ENCODE measurements at places on chromosomes 16 and 17. TPM values are rescaled to one million over a fixed set of nuclear protein-coding genes. Genes with fewer than 3 reads are reported as not detected.
A peak's percentile ranks its signal among the peaks of the same experiment; 100 is the strongest.

DNA sequence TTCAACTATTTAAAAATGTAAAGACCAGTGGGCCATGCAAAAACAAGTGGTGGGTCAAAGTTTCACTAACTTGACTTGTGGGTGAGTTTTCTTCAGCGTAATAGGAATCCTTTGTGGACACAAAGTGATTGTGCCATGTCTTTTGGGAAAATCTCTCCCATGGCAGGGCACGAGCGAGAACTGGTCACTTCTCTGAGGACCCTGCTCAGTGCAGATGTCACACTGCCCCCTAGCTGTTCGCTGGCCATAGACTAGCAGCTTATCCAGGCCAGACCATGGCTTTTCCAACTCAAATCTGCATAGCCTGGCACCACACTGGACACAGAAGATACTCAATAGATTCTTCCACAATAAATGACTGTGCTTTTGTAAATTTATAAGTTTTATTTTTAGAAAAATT is 306.0 kb upstream of the CCL2 start:
- DNase-seq = no peak

GAST gene
- total RNA-seq = not detected

DNA sequence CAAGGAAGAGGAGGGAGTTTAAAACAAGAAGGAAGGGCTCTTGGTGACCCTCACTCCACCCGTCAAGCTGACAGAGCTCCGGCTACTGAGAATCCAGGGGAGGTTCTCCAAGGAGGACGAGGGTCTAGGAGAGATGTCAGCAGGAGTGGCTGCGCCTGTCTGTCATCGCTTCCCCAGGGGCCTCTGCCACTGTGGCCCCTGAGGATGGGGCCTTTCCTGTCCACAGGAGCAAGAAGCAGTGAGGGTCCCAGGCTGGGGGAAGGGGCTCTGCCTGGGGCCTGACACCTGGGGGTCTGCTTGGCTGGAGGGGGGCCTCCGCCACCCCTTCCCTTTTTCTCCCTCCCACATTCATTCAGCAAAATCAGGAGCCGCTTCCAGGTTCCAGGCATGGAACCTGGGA is 66.5 kb upstream of the TNRC6C start:
- DNase-seq = no peak

- peak; percentile 40 for DNase-seq
Observed at GRCh38 chr17:38705803-38706504, 881 bp downstream of the MLLT6 start.

CBX1 gene
- total RNA-seq = 84.4 TPM

DNA sequence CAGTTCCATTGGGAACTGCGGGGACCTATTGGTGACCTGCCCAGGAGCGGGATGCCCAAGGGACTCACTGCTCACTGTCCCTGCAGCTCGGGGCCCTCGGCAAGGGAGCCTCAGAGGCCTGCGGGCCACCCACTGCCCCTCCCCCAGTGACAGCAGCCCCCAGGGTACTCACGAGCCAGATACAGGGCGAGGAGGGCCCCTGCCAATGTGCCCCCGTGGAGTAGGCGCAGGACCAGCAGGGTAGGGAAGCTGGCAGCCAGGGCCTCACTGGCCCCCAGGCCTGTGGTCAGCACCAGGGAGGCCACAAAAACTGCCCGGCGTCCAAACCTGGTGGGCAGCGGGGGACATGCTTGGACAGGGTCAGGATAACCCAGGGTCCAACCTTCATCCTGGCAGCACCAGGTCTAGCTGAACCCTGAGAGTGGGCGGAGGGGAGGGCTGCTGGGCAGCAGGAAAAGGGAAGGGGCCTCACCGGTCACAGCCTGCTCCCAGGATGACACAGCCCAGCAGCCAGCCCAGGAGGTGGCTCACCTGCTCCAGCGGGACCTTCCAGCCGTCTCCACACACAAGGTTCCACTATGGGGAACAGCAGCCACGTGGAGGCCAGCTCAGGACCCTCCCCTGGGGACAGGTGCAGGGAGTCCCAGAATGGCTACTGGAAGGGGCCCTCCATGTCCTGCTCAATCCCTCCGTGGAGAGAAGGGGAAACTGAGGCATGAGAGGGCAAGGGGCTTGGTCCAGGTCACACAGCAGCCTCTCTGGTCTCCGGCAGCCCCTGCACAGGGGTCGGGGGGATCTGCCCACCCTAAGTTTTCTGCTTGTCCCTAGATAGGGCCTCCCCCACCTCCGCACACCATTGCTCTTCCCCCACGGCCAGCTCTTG is 855 bp downstream of the SLC22A31 start:
- DNase-seq = no peak

GRCh38 chr16:48605518-48606110 is 4.4 kb downstream of the N4BP1 start:
- no peak for DNase-seq

- no peak for DNase-seq
Observed at GRCh38 chr17:82092995-82093751, 4.9 kb downstream of the FASN start.

DNA sequence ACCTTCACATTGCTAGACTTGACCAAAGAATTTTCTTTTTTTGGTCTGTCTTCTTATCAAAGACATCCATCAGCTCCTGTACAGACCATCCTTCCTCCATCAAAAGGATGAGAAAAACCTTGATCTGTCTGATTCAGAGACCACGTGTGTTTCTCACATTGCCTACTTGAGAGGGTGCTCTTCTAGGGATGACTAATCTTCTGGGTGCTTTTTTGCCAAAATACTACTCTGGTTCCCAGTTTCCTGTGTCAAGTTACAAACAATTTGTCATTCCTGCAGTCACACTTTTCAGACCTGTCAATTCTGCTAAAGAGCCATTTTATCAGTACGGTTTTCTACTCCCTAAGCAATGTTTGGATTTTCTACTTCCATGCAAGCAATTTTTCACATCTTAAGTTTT is 492.2 kb downstream of the CDH11 start:
- peak; percentile 41 for DNase-seq

C17orf50 gene
- not detected for total RNA-seq

GRCh38 chr17:67041941-67042899 is 2.1 kb upstream of the CACNG1 start:
- DNase-seq = no peak

DNA sequence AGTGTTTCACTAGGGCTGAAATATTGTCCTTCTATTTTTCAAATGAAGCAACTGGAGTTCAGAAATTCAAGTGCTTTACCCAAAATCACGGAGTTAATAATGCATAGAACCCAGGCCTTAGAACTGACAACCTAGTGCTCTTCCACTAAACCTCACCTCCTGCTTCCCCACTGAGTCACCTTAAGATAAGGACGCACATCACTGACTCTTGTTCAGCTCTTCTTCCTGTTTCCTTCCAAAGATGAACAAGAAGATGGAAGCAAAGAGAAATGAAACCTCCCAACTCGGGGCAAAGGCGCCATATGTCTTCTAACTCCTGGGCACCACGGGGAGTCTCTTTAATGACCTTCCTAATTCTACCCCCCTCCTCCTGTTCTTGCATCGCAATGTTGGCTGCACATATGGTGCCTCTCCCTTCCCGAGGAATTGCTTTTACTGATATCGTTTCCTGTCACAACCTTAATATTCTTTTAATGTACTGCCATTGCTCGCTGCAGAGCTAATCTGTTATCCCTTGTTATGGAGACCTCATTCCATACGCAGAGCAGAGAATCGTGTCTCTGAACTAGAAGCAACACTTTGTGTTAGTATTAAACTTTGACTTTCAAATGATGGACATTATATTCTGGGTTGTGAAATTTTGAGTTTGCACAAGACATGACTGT is 591.4 kb downstream of the TMEM114 start:
- peak; percentile 52 for DNase-seq

MYH8 gene
- not detected for total RNA-seq

ACSM2A gene
- not detected for total RNA-seq

GRCh38 chr17:75773121-75773807 is 8.3 kb upstream of the GALK1 start:
- no peak for DNase-seq

ETV4 gene
- 75.9 TPM for total RNA-seq

UTS2R gene
- total RNA-seq = not detected

GRCh38 chr17:30809867-30810266 is 14.6 kb downstream of the CRLF3 start:
- no peak for DNase-seq

- DNase-seq = no peak
Observed at GRCh38 chr17:48579471-48579759, 1.3 kb upstream of the HOXB4 start.

GRCh38 chr16:84087001-84087400 is 29.7 kb downstream of the MBTPS1 start:
- DNase-seq = no peak

GRCh38 chr16:30027588-30028437 is 3.3 kb downstream of the TLCD3B start:
- no peak for DNase-seq

DNA sequence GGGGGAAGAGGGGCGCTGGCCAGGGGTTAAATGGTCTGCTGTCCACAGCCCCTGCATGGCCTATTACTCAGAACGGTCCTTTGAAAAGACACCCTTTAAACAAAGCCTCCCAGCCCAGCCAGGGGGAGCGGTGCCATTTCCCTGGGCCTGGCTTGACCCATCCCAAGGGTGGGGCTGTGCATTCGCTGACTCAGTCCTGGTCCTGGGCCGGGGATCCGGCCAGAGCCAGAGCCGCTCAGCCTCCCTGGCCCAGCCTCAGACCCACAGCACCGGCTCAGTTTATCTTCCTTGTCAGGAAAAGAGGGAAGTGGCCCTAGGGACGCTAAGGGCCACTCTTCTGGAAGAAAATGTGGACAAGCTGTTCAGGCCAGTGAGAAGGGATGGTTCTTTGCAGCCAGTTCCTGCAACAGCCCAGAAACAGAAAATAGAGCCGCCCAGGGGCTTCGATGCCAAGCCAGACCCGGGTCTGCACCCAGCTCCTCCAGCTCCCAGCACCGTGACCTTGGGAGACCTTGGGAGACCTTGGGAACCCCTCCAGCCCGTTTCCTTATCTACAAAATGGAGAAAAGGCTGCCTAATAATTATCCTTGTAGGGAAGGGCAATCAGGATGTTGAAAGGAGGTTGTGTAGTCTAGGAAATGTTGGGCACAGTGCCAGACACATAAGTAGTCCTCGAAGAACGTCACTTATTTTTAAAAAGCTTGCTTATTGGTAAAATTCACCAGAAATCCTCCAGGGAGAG is 82.5 kb downstream of the ZDHHC7 start:
- no peak for DNase-seq

- DNase-seq = no peak
Observed at GRCh38 chr17:12566291-12566690, 99.4 kb upstream of the MYOCD start.

SMIM36 gene
- total RNA-seq = not detected

TBC1D28 gene
- not detected for total RNA-seq

DNA sequence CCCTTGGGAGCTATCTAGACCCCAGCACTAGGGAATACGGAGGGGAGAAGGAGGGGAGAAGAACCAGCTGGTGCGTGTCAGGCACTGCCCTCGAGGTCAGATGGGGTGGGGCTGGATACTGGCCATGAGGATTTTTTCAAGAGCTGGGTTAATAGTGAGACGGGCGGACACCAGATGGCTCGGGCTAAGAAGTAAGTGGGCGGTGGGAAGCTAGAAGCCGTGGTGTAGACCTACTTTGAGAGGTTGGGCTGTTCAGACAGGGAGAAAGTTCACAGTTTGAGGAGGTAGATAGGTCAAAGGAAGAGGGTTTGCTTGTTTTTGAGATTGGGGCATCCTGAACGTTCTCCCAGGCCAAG is 303.8 kb downstream of the SEC14L1 start:
- DNase-seq = no peak

- DNase-seq = no peak
Observed at GRCh38 chr17:7748076-7748775, 30.7 kb downstream of the DNAH2 start.

DNA sequence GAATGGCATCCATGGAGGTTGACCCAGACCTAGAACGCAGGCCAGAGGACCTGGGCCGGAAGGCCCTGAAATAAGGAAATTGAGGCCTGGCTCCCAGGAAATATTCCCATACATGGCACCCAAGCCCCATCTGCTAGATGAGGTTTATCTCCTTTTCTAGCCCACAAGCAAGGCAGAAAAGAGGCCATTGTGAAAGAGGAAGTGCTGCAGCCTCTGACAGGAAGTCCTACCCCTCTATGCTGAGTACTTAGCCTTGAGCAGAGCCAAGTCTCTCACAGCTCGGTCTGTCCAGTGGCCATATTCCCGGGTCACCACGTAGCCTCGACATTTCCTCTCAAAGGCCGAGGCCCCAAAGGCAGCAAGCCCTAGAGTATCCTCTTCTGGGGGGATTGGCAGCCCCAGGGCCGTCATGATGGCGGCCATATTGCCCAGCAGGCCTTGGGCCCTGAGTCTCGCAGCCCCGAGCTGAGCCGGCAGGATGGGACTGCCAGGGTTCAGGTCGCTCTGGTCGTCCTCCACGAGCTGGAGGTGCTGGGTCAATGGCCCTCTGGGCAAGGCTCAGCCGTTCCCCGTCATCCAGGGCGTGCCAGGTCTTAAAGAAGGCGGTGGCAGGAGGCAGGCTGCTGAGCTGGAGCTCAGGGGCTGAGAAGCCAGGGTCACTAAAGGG is 7.8 kb downstream of the CTF1 start:
- DNase-seq = no peak

- no peak for DNase-seq
Observed at GRCh38 chr16:21654881-21655280, 2.5 kb upstream of the IGSF6 start.

- peak; percentile 56 for DNase-seq
Observed at GRCh38 chr17:81821603-81822311, 11.3 kb downstream of the MCRIP1 start.

PRR35 gene
- total RNA-seq = not detected

DNA sequence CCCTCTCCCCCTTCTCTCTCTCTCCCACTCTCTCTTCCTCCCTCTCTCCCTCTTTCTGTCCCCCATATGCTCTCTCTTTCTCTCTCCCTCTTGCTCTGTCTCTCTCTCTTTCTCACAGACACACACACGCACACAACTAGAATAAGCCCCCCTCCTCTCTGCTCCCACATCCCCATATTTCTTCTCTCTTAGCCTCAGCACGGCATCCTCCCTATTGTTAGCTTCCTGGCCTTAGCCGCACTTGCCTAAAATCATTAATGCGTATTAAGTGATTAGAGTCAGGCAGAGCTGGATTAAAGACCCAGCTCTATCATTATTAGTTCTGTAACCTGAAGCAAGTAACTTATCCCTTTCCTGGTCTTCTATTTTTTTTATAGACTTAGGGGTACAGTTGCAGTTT is 319.0 kb upstream of the C16orf82 start:
- DNase-seq = no peak

Data from HT1080 (cell line).